Esophagus squamous epithelium (tissue), 5 donors: ENCODE measurements at places on chromosomes 6 and 20. TPM values are rescaled to one million over a fixed set of nuclear protein-coding genes. Genes with fewer than 3 reads are reported as not detected.

DNA sequence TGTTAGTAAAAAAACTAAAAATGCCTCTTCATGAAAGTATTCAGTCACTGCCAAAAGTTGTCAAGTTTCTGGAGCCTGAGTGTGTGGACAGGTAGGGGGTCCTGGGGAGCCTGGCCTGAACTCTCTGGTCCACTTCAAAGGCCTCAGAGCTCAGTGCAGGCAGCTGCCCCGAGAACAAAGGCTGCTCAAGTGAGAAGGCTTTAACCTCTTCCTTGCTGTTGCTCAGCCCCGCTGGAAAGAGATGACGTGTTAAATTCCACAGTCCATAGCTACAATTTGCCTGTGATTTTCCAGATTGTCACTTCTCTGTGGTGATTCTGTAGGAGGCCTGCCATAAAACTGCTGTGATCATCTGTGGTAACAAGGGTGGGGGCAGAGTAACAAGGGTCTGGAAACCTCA lies 96.9 kb downstream of the FAM120B start:
- no peak overlapping the region for H3K27ac ChIP-seq
- no peak overlapping the region for H3K4me3 ChIP-seq
- DNase-seq: no peak
- H3K27me3 ChIP-seq: no peaks in the 10 kb centered on the region

DNA sequence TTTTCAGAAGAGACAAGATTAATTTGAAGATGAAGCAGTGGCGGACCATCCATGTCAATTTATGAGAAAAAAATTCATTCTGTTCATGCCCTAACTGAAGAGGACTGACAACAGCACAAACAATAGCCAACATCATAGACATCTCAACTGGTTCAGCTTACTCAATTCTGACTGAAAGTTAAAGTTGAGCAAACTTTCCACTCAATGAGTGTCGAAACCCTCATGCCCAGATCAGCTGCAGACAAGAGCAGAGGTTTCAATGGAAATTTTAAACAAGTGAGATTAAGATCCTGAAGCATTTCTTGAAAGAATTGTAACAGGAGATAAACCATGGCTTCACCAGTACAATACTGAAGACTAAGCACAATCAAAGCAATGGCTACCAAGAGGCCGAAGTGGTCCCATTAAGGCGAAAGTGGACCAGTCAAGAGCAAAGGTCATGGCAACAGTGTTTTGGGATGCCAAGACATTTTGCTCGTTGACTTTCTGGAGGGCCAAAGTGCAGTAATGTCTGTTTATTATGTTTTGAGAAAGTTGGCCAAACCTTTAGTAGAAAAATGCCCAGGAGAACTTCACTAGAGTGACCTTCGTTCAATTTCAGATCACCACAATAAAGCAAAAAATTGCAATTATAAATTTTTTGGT lies 6.1 kb upstream of the SFT2D1 start:
- no peak overlapping the region for H3K4me3 ChIP-seq

GRCh38 chr20:60206259-60206658 lies 248.0 kb downstream of the CDH26 start:
- H3K27me3 ChIP-seq: no peaks in the 10 kb centered on the region
- H3K36me3 ChIP-seq: no peaks in the 10 kb centered on the region
- no peak for DNase-seq
- no peaks in the 10 kb centered on the region for H3K4me1 ChIP-seq

GRCh38 chr6:2948228-2949025 lies 22.9 kb downstream of the SERPINB6 start:
- H3K27me3 ChIP-seq: no peaks in the 10 kb centered on the region
- peaks cover 13% of the 10 kb centered on the region for H3K4me1 ChIP-seq
- H3K36me3 ChIP-seq: peaks cover 10% of the 10 kb centered on the region
- no peak for DNase-seq
- no peak overlapping the region for H3K27ac ChIP-seq

DNA sequence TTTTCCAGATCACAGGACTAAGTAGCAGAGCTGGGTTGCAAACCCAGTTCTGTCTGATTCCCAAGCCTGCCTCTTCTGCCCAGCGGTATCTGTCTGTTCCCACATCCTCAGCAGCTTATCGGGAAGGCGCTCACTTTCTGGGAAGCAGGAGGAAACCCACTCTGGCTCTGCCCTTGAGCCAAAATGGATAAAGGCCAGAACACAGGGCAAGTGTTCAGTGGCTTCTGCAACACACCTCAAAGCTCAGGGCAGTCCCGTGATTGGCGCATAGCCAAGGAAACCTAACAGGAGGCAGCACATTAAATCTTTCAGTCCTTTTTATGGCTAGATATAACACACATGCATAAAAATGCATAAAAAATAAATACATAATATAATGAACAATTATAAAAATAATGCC lies 262.2 kb downstream of the NRN1 start:
- H3K27ac ChIP-seq: no peak overlapping the region
- no peak overlapping the region for H3K4me3 ChIP-seq
- DNase-seq: no peak
- H3K27me3 ChIP-seq: no peaks in the 10 kb centered on the region

- no peak overlapping the region for H3K4me3 ChIP-seq
- no peaks in the 10 kb centered on the region for H3K36me3 ChIP-seq
- no peak overlapping the region for H3K27ac ChIP-seq
- H3K27me3 ChIP-seq: no peaks in the 10 kb centered on the region
- no peak for DNase-seq
Measured at GRCh38 chr20:33251496-33251895, 15.7 kb downstream of the BPIFA1 start.

NFATC2 gene
- total RNA-seq: 1.3 TPM

TAGAP gene
- 3.4 TPM for total RNA-seq

DNA sequence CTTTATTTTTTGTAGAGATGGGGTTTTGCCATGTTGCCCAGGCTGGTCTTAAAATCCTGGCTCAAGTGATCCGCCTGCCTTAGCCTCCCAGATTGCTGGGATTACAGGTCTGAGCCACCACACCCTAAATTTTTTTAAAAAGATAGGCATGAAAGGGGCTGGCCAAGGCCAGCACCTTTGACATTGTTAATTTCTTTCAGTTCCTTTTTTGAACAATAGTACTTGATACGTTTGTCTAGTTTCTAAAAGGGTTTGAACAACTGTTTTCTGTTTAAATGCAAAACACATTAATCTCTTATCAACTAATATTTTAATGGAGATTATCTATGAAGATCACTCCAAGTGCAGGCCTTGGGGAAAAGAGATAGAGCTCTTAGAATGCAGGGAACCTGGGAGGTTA lies 37.6 kb upstream of the PTPRK start:
- H3K4me1 ChIP-seq: no peaks in the 10 kb centered on the region
- DNase-seq: no peak
- no peak overlapping the region for H3K4me3 ChIP-seq
- no peak overlapping the region for H3K27ac ChIP-seq
- no peaks in the 10 kb centered on the region for H3K27me3 ChIP-seq
- no peaks in the 10 kb centered on the region for H3K36me3 ChIP-seq

DEFB124 gene
- not detected for total RNA-seq

FAM217A gene
- total RNA-seq: not detected

LST1 gene
- 5.1 TPM for total RNA-seq

EPHA7 gene
- not detected for total RNA-seq

DNA sequence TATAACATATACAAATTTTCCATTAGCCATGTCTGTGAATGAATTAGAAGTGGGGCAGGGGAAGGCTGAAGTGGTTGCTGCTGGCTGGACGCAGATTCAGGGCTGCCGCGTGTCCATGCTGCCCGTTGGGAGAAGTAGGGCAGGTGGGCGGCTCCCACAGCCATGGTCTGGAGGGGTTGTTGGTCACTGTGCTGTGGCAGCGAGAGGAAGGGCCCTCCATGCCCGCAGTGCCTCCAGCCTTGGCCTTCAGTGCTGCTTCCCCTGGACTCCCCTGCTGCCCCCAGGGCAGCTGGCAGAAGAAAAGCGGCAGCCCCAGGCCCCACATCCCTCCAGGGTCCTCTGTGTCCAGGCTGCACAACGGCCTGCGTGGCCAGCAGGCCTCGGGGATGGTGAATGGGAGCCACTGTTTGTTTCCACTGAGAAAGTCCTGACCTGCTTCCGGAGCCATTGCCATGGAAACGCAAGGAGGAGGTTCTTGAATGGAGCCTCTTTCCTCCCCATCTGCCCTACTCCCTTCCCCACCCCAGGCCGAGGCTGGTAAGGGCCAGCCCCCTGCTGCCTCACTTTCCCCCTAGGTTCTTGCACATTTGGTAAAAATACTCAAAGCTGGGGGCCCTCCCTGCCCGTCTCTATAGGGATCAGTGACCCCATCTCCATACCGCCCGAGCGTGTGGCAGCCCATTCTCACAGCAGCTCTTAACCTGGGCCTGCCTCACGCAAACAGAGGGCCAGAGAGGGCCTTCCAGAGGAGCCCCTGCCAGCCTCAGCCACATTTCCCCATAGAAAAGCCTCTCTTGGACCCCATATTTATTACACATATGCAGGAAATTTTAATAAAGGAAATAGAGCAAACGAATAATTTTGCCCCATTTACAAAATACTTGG lies 113.3 kb downstream of the SASH1 start:
- no peaks in the 10 kb centered on the region for H3K36me3 ChIP-seq
- H3K4me1 ChIP-seq: no peaks in the 10 kb centered on the region
- H3K4me3 ChIP-seq: no peak overlapping the region
- H3K27ac ChIP-seq: peak overlapping the region; percentile 34

DNA sequence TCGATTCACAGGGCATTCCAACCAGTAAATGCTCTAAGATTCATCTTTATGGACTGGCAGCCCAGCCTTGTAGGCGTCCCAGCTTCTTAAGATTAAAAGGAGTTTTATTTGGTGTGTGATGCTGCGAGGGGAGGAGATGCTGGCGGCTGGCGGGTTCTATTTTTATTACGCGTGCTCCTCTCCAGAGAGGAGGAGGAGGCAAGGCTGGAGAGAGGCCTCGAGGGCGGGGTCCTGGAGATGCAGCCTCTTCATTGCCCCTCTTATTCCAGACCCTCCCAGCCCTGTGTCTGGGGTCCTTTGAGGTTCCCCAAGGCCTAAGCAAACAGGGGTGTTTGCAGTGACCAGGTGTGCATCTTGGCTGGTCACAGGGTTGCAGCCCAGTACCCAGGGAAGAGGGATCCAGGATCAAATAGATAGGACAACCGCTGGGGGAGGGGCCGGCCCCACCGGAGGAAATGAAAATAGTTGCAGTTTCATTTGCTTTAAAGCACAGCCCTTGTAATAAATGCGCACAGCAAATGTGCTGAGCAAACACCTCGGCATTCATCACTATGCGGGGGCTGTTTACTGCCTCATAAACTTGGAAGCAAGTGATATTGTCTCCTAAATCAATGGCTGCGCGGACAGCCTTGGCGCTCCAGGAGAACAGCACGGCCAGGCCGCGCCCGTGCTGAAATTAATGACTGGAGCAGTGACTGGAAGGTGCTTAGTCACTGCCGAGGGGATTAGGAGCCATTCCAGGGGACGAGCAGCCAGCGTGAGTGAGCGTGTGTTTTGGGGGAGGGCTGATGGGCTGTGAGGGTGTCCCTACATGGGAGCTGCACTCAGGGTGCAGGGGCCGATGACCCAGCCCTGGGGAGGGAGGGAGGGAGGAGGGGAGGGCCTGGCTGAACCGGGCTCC lies 83.0 kb downstream of the TMEM242 start:
- H3K27ac ChIP-seq: peak overlapping the region; percentile 87
- H3K36me3 ChIP-seq: no peaks in the 10 kb centered on the region
- no peak for DNase-seq
- no peaks in the 10 kb centered on the region for H3K27me3 ChIP-seq
- peak overlapping the region; percentile 35 for H3K4me3 ChIP-seq

- H3K27ac ChIP-seq: no peak overlapping the region
- H3K4me1 ChIP-seq: peaks cover 4% of the 10 kb centered on the region
- no peak for DNase-seq
Measured at GRCh38 chr6:130696806-130697205, 130.4 kb upstream of the SMLR1 start.

DNA sequence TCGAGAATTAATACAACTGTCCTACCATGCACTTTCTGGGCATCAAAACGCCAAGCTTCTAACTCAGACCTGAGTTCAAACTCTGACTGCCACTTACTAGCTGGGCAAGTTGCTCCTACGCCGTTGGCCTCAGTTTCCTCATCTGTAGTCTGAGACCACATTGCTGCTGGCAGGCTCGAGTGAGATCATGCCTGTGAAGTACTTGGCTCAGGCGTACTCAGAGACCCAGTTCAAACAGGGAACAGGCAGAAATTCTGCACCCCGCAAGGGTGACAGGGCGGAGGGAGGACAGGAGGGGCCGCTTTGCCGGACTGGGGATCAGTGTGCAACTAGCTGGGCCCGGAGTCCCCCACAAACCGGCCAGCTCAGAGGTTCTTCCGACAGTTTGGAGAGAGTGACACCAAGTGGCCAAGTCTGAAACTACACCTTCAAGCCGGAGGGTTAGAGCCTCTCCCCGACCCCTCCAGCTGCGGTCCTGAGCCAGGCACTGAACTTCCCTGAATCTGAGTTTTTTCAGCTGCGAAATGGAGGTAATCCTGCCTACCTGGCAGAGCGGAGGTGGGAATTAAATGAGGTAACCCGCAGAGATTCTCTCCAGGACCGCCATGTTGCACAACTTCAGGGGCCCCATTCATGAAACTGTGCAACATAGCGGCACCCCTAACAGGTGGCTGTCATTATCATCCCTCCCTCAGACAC lies 46.0 kb upstream of the PTPN1 start:
- H3K27me3 ChIP-seq: no peaks in the 10 kb centered on the region
- no peak overlapping the region for H3K27ac ChIP-seq
- DNase-seq: no peak

ECT2L gene
- total RNA-seq: not detected

DNA sequence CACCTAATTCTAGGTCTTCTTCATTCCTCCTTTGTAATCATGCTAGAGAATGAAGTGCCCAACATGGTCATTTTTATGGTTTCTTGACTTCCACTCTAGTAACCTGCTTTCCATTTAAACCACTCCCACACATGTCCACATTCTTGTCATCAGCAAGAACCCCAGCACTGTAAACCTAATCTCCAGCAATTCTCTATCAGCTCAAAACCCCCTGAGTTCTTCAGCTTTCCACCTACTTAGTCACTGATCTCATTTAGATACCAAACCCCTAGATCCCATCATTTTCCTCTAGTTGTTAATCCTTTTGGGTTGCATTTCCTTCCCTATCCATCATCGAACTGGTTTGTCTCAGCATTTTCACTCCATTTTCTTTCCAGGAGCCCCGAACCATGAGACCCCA lies 49.7 kb downstream of the GOPC start:
- DNase-seq: no peak
- no peaks in the 10 kb centered on the region for H3K27me3 ChIP-seq
- H3K36me3 ChIP-seq: no peaks in the 10 kb centered on the region
- no peak overlapping the region for H3K4me3 ChIP-seq
